Hippocampal formation (tissue), 2 donors: ENCODE measurements at places on chromosomes 3 and 15.

- no peak for DNase-seq
Measured at GRCh38 chr3:32113981-32114545, 7.6 kb downstream of the GPD1L start.

- no peak for DNase-seq
Measured at GRCh38 chr15:71148048-71148447, 32.8 kb downstream of the THSD4 start.

GRCh38 chr3:42914771-42915515, 9.0 kb downstream of the ZNF662 start:
- DNase-seq: no peak

GRCh38 chr15:41659190-41659589, 1.0 kb upstream of the MGA start:
- no peak for DNase-seq

- DNase-seq: no peak
Measured at GRCh38 chr3:195905970-195906864, 2.1 kb downstream of the TNK2 start.

DNA sequence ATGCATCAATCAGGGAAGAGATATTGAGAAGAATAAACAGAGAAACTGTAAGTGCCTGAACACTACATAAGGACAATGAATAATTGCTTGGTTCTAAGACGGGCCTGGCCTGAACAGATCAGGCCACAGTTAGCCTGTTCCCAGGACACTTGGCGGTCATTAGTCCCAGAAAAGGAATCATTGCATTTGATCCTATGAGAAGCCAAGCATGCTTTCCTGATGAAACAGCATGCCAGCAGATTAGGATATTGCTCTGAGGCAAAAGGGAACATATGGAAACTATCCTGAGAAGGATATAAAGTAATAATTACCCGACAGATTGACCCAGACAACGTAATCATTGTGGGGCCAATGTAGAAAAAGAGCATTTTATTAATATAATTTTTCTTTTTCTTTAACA, 51.9 kb downstream of the STRIT1 start:
- DNase-seq: no peak

DNA sequence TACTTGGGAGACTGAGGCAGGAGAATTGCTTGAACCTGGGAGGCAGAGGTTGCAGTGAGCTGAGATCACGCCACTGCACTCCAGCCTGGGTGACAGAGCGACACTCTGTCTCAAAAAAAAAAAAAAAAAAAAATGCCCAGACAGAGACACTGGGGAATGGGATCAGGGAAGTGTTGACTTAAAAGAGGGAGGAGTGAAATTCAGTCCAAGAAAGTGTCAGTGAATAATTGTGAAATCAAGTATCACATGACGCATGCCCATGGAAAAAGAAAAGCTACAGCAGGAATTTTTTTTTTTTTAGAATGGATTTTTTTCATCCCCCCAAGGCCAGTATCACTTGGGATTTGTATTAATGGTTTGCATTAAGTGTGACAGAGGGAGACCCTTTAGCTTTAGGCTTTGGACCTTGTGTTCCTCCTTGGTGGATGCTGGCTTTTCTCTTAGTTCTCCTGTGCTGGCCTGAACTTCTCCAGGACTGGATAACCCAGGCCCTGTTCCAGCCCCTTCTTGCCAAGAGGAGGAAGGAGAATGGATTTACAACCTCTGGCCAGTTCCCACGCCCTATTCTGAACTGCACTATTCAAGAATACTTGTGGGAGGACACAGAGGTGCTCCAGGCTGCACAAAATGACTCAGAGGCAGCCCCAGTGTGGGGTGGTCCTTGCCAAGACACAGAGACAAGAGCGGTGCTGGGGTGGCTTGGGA, 36.7 kb upstream of the ZNF774 start:
- peak; percentile 45 for DNase-seq

DNA sequence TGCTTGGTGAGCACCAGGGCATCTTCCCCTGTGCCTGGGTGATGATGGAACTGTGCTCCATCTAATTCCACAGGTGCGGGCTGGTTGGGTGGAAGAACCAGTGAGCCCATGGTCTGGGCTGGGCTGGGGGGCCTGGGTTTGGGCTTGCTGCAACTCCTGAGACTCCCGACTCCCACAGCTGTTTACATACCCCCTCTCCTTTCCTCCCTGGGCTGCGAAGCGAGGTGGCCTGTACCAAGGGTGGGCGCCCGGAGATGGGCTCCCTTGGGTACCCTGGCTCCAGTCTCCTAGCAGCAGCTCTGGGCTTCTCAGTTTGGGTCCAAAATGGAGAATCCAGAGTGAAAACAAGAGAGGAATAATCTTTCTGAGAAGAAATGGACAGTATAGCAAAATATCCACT, 5.6 kb downstream of the FAM98B start:
- DNase-seq: no peak

GRCh38 chr3:109743981-109744380, 406.6 kb upstream of the DPPA4 start:
- DNase-seq: no peak

DNA sequence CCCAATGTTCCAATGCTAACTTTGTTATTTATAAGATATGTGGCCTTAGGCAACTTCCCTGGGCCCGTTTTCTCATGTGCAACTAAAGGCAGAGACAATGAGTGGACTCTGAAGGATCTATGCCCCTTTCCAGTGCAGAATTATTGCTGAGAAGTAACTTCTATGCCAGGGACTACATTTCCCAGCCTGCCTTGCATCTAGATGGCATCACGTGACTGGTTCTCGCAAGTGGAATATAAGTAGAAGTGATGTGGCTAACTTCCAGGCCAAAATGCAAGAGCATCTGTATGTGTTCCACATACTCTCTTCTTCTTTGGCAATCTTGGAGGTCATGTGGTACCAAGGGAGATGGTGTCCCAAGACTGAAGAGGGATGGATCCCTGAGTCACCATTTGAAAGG, 674.4 kb downstream of the NTRK3 start:
- no peak for DNase-seq

DNA sequence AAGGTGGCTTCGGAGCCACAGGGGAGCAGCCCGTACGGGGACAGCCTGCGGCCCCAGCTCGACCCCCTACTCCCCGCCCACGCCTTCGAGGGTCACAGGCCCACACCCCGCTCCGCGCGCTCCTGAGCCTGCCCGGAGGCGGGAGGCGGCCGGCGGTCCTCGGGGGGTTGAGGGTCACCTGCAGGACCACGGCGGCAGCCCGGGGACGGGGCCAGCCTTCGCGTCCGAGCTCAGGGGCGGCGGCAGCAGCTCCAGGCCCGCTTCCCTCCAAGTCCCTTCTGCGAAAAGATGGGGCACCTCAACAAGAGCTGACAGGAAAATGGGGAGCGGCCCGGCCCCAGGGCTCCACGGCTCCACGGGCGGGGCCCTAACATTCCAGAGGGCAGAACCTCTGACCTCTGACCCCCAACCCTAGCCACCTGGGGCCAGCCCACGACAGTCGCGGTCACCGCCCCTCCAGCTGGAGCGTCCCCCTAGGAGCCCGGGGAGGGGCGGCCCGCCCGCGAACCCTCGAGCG, 428 bp downstream of the LYSMD4 start:
- DNase-seq: no peak

DNA sequence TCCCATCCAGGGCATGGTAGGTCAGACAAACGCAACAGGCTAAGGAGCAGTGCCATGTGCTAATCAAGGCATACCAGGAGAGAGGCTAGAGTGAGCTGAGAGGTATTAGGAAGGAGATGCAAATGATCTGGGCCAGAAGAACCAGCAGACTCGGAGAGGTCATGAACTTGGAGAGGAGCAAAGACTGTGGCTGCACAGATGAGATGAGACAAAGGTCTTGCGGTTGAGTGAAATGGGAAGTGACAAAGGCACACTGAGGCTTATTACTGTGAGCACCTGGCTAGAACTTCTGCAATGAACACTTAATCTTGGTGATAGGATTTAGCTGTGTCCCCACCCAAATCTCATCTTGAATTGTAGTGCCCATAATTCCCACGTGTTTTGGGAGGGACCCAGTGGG, 380.2 kb downstream of the ULK4 start:
- no peak for DNase-seq

DNA sequence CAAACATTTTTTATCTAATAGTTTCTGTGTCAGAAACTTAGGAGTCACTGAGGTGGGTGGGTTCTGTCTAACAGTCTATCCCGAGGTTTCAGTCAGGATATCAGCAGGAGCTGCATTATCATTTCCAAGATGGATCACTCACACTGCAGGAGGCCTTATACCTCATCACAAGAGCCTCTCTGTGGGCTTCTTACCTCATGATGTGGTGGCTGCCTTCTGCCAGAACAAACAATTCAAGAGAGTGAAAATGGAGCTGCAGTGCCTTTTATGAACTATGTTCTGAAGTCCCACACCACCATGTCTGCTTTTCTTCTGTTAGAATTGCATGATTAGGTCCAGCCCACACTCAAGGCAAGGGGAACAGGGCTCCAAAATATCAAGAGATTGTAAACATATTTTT, 27.9 kb downstream of the RFX7 start:
- no peak for DNase-seq

DNA sequence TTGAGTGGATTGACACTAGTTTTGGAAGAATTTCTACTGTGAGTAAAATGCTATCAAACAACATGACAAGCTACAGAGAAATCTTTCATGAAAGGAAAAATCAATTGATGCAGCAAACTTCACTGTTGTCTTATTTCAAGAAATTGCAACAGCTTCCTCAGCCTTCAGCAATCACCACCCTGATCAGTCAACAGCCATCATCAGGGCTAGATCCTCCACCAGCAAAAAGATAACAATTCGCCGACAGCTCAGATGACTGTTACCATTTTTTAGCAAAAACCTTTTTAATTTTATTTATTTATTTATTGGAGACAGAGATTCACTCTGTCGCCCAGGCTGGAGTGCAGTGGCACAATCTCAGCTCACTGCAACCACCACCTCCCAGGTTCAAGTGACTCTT, 44.0 kb downstream of the MLH1 start:
- DNase-seq: no peak

GRCh38 chr15:85878828-85879225, 84.1 kb upstream of the KLHL25 start:
- no peak for DNase-seq

DNA sequence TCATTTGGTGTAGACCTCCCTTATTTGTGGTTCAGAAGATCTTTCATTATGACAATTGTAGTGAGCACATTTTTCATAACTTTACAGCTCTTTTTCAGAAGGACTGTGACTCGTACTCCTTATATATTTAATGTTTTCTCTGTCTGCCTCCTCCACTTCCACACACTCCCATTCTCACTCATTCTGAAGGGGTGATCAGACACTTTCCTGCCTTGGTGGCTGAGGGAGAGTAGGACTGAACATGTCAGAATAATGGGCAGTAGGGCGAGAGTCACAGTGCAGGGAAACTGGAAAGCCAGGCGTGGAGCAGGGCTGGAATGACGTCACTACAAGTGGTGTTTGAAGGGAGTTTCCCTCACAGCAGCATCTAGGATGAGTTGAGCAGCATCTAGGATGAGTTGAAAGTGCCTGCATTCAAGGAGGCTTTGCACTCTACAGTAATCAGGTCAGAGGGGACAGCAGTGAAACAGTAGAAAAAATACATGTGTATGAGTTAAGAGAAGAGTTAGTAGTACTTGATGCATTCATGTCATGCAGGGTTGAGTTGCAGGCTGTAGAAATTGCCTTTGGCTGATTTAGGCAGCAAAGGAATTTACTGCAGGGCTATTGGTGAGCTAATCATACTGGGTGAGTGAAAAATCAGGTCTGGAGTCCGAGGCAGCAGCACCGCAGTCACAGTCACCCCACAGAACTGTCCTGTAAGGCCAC, 36.3 kb upstream of the FBXL22 start:
- DNase-seq: no peak
